Activated naive CD4-positive, alpha-beta T cell treated with anti-CD3 and anti-CD28 coated beads, Interleukin-2, amount 50 U/mL, for 72 hours (primary cell): ENCODE measurements at places on chromosomes 11 and 22.

GRCh38 chr11:7889985-7890384 is 41.1 kb downstream of the OR10A6 start:
- no peak for DNase-seq

DNA sequence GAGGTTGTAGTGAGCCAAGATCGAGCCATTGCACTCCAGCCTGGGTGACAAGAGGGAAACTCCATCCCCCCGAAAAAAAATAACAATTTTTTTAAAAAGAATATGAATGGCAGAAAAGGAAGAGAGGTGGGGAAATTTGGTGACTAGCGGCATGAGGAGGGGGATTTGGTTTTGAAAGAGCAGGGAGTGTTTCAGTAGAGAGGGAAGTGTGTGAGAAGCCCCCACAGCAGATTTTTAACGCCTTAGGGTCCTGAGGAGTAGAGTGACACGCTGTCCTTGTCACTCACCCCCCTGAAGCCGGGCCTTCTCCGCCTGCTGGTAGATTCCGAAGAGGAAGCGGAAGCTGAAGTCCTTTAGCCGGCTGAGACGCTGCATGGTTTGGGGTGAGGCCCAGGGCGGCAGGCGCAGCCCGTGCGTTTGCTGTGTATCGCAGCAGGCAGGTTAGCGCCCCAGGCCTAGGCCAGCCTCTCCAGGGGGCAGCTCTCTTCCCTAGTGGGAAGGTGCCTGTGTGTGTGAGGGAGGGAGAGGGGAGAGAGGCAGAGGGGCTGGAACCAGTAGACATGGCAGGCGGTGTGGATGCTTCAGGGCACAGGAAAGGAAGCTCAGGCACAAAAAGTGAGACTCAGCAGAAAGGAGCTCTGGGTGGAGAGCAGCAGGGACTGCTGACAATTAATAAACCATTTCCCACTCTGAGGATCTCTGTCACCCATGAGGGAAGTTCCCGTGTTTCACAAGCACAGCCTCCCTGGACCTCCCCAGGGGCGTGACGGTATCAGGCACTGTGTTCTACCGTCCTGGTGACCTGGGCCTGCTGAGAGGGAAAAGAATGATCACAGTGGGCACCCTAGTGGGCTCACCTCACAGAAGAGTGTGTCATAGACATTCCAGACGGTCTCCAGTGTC is 3.9 kb downstream of the ACP2 start:
- no peak for DNase-seq

DNA sequence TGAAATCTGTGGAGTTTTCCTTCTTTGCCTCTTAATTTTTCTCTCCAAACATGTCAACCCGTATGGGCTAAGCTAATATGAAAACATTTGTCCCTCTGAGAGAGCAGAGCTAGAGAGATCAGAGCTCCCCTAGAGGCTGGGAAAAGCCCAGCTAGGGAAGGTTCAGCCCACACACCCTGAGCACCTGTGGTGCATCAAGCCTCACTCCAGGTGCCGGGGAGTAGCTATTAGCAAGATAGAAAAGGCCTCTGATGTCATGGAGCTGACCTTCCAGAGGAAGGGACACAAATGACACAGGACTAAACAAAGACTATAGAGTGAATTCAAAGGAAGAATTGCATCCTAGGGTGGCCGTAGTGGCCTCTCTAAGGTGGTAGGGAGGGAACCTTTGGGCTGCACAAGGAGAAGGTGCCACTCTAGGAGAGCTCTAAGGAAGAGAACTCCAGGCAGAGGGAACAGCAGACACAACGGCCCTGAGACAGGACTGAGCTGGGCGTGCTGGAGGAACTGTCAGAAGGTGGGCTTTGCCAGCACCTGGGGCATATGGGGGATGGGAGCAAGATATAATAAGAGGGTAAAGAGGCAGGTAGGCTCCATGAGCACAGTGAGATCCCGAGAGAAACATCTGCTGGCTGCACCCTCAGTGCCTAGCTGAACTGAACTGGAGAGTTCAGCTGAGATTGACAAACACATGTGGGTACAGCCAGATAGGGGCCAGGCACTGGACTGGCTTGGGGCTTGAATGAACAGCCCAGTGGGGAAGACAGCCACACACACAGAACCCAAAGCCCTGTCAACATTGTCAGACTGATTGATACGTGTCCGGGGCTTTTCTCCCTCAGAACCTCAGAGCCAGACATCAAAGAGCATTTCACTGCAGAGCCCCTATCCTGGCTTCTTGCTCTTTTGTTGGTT is 65.5 kb upstream of the DRD2 start:
- no peak for DNase-seq

DNA sequence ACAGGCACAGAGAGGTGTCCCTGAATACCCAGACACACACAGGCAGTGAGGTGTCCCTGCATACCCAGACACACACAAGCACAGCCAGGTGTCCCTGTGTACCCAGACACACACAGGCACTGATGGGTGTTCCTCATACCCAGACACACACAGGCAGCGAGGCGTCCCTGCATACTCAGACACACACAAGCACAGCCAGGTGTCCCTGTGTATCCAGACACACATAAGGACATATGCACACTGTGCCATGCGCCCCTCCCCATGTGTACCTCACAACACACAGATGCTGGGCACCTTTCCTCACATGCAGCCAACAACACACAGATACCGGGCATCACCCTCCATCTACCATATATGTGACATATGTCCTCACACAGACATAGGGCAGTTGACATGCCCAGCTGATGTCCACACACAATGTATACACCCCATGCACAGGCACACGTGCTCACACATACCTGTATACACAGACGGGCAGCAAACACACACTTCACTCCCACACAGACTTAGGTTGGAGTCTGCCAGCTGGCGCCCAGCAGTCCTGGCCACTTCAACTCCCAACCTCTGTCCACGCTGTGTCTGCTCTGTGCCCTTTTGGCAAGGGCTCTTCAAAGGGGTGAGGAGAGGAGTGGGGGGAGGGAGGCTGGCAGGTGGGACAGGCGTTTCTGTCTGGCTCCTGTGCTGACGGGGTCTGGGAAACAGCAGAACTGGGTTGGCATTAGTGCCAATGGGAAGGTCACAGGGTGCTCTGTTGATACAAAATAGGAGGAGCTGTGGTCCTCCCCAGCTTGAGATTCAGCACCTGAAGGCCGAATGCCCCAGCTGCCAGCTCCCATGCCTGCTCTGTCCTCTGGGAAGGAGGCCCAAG is 69.4 kb upstream of the ALX4 start:
- DNase-seq, result peak; percentile 14

DNA sequence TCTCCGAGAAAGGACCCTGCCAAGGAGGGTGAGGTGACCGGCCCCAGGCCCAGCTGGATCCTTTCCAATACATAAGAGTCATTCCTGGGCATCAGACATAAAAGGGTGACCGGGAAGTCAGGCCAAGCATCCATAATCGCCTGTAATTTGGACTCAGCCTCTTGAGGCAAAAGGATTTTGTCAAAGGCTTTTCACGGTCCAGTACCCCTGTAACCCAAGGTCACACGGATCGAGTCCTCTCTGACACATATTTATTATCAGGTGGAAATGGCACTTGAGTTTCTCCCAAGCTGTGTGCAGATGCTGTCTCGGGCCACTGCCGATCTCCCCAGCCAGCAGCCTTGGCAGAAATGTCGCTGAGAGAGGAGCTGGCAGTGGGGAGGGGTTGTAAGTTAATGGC is 556.5 kb downstream of the MN1 start:
- no peak for DNase-seq

DNA sequence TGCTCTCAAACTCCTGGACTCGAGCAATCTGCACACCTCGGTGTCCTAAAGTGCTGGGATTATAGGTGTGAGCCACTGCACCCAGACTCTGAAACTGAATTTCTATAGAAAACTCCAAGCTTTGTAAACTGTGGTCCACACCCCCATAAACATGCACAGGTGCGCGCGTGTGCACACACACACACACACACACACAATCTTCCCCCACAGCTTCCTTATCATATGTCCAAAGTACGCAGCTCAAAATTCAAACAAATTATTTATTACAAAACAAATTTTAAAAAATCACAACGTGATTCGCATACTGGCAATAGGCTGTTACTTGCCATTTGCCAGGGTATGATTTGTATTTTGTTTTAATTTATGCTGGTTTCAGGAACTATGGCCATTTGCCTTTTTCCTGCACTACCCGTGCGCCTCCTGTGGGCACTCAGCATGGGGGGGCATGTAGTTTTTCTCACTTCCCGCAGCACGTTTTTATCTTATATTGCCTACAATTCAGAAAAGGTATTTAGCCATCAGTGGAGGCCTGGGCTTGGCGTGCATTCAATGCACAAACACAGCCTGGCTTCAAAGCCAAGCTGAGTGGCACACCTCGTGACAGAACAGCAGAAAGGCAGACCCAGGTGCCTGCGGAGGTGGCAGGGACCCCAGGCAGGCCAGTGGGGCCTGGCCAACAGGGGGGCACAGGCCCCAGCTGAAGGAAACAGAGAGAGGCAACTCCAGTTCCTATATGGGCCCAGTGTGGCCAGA is 10.8 kb upstream of the SNX32 start:
- DNase-seq, result no peak

DNA sequence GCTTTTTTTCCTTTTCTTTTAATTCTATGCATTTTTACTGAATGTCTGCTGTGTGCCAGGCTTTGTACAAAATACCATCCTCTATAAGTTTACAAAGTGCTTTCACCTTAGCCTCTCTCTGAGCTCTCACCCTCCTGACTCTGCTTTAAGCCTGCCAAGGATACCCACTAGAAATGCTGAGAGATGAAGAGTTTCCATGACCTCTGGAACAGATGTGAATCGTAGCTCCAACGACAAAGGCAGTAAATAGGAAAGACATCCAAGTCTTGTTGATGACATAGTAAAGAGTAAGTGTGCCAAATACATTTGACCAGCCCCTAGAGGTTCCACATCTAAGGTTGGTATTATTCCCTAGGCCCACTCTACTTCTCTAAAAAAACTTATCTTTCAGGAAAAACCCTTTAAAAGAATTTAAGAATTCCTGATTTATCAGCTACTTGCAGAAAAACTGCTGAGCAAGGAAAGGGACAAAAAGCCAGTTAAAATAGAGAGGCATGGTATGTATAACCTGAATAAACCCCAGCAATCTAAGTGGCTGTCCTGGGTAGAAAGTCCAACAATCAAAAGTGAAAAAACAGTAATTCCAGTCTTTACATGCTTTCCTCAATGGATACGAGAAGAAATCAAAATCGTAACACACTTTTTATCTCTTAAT is 45.4 kb downstream of the GAB2 start:
- no peak for DNase-seq

GRCh38 chr11:75734491-75735180 is 17.0 kb downstream of the MOGAT2 start:
- DNase-seq, result no peak

GRCh38 chr11:3073029-3073435 is 15.8 kb upstream of the CARS1 start:
- no peak for DNase-seq

- no peak for DNase-seq
These were observed 267.2 kb downstream of the TENM4 start for GRCh38 chr11:79173615-79174014.

DNA sequence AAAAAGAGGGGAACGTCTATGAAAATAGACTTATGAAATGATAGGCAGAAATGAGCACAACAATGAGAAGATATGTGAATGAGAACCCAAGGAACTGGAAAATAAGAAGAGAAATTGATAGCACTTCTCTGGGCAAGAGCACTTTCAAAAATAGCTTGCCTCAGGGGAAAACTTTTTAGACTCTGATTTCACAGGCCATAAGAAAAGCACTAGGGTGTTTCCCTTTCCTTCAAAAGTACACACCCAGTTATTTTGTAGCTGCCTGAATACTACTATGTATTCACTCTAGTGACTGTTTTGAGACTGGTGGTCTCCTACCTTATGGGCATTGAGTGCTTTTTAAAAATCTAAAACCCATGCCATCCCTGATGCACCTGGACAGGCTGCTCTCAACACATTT is 172.3 kb upstream of the SOX6 start:
- no peak for DNase-seq

DNA sequence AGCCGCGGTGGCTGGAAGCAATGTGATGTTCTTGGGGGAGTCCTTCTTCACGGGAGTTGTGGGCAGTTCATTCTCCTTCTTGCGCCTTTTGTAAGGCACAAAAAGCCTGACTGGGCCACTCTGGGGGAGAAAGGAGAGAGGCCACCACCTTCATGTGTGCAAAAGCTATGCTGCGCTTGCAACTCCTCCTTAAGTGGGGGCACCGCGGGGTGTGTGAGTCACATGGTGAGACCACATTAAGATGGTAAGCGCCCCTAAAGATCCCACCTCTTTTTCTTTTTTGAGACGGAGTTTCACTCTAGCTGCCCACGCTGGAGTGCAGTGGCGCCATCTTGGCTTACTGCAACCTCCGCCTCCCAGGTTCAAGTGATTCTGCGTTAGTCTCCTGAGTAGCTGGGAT is 14.1 kb downstream of the DEAF1 start:
- no peak for DNase-seq

GRCh38 chr22:17773606-17774205 is 563 bp downstream of the BID start:
- DNase-seq, result peak; percentile 87

- no peak for DNase-seq
These were observed 10.0 kb upstream of the PEX26 start for GRCh38 chr22:18067548-18068341.

DNA sequence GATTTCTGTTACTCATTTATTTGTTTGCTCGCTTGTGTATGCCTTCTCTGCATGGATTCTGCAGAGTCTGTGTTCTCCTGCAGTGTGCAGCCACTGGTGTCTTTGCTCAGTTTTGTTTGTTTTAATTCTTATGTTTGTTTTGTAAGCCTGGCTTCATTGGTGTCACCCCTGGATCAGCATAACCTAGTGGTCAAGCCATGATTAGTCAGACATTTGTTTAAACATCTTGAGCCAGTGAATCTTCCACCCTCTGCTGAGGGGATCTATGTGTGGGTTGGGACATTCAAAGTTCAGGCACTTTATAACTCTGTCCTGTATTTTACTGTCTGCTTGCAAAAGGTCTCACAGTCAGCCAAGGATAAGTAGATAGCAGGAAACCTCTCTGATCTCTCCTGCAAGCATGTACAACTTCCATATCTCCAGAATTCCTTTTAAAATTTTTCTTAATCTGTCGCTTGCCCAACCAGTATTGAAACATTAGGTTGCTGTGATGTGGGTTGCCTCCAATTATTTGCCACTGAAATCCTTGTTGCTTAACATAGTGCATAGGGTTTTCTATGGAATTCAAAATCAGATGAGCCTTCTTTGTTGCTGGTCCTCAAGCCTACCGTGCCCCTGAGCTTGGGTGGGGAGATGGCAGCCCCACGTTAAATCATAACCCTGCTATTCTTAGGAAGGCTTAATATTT is 86.8 kb downstream of the KCNQ1OT1 start:
- no peak for DNase-seq

GRCh38 chr11:129144256-129144655 is 47.9 kb downstream of the ARHGAP32 start:
- no peak for DNase-seq
